ENCODE measurements at places on chromosomes 2 and 18.

DNA sequence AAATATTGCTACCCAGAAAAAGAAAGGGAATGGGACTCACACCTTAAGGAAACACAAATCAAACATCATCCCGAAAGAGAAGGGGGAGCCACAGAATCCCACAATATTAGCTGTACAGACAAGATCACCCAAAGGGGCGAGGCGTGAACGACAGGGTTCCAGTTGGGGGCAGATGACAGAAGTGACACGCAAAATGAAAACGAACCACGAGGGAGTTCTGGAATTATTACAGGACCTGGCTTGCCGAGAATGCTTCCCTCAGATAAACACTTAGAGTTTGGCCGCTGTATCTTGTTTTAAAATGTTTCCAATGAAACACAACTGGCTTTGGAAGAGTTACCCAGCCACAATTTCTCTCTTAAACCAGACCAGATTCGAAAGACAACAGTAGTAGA, 60.4 kb downstream of the C2orf76 start:
- no peak for DNase-seq

GRCh38 chr2:237097911-237098702, 12.4 kb downstream of the COPS8 start:
- no peak for DNase-seq

DNA sequence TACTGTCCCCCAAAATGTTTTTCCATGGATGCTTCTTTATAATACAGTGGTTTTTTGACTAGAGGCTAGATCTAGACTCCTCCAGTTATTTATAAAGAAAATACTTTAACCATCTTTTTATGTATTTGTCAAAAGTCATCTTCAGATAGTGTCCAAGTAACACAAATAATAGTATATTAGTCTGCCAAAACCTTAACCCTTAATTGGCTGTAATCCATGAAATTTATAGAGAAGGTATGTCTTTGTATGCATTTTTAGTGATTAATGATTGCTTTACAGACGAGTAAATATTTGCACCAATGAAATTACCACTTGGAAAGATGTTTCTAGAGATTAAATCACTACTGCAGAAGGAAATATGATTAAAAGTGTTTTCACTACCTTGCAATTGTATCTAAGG, 451.8 kb upstream of the NRXN1 start:
- no peak for DNase-seq

DNA sequence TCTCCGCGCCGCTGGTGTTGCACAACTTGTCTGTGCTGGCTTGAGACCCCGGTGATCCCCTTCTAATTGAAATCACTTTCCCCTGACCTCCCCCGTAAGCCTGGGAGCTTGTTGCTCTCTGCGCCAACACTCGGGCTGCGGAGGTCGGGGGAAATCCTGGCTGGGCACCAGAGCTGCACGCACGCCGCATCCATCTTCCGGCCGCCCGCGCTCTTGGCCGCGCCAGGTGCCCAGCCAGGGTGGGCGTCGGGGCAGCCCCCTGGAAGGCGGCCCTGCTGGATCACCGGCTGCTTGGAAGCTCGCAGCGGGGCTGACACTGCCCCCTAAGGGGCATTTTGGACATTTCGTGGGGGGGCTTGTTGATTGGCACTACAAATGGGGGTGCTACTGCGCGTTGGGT, 280.3 kb upstream of the SKOR2 start:
- DNase-seq: no peak

GRCh38 chr18:45171679-45172191, 443.5 kb upstream of the SLC14A2 start:
- DNase-seq: no peak

GRCh38 chr2:188391354-188391753, 99.7 kb downstream of the GULP1 start:
- DNase-seq: no peak

GRCh38 chr2:45339253-45339652, 271.8 kb downstream of the SRBD1 start:
- no peak for DNase-seq

DNA sequence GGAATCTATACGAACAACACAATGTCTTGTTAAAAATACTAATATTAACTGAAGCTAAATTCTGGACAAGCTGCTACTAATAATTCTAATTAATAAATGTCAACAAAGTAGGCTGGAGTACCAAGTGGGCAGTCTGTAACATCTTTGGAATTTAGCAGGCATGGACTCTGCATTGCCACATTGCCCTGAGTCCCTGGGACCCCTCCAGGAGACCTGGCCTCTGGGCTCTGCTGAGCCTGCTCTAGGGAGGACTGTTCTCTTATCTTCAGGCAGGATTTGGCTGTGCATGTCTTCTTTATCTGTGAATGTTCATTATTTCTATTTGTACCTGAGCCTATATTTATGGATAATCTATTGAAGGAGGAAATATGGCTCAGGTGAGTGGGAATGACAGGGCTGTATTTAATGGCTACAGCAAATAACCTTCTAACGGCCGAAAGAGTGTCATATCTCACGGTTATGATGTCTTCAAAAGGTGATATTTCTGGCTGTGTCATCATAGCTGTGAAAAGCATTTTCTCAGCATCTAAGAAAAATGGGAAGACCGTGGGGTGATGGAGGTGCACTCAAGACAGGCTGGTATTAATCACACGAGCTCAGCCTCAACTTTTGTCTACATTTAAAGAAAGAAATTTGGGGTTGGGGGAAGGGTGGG, 28.6 kb upstream of the SETBP1 start:
- DNase-seq: no peak

GRCh38 chr2:187991389-187991788, 300.3 kb upstream of the GULP1 start:
- no peak for DNase-seq

GRCh38 chr18:38751898-38752297, 1186.3 kb upstream of the CELF4 start:
- DNase-seq: peak; percentile 42

DNA sequence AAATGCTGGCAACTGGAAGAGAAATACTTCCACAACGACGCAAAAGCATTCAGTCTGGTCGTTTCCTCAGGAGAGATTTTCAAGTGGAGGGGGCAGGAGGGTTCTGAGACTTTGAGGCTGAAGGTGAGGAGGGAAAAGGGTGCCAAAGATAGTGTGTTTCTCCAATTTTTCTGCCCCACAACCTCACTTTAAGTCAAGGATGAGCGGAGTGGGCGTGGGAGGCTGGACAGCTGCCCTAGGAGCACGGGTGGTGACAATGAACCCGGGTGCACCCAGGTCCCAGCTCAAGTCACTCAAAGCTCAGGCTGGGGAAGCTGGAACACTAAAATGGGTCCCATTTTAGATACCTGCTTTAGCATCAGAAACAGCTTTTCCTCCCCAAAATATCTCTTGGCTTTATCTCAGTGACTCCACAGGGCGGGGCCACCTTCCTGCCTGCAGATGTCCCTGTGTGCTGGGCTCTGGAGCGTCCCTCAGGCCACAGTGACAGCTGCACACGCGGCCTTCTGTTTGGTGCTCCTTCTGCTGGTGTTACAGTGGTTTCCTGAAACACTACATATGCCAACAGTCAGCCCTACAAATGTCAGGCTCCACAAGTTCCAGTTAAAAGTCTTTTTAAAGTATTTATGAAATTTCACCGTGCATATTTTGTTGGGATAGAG, 1.4 kb upstream of the MBP start:
- DNase-seq: peak; percentile 43

GRCh38 chr18:80167331-80167730, 58.3 kb downstream of the ADNP2 start:
- DNase-seq: no peak

DNA sequence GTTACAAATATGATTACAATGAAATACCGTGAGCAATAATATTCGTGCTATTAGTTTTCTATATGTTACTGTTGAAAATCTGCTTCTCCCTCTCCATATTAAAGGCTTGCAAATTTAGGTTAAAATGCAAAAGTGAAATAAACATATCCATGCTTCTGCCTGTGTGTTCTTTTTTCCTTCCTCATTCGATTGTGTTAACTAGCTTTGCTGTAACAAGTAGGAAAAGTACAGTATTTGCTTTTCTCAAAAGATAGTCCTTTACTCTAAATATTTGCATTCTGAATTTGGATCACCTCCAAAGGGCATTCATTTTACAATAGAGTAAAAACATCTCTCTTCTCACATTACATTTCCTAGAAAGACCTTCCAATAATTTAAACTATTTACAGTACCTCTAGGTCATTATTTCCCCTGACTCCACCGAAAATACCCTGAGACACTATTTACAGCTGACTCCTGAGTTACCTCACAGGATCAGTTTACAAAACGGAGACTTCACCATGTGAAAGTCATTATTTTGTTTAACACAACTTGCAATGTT, 835.0 kb upstream of the FANCL start:
- DNase-seq: no peak

DNA sequence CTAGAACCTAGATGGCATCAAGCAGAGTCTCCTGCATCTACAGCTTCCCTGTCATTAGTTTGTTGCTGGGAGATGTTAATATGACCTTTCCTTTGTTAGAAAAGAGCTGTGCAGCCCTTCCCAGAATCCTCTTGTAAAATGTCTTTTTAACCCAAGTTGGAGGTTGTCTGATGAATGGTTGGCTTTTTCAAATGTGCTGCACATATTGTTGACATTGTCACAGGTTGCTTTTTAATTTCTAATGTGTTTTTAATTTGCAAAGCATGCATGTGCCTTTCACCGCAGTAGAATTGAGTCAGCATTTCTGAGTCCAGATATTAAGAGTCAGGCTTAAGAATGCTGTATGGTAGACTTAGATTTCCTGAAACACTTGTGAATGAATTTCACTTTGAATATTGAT, 120.8 kb downstream of the GREB1L start:
- DNase-seq: no peak

DNA sequence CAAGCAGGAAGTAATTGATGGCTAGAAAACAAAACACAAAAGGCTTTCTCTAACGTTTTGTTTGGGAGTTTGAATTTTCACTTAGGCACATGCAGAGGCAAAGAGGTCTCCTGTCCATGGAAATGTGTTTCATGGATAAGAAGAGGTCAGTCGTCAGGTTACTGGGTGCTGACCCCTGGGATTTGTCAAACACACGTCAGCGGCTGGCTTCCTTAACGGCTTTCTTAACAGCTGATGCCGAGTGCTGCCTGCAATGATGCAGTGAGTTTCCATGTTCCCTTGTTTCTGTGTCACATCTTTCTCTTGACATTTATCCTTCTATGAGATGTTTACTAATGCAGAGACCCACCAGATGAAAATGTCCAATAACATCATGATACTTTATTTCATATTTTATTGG, 31.7 kb downstream of the GPR39 start:
- DNase-seq: no peak

DNA sequence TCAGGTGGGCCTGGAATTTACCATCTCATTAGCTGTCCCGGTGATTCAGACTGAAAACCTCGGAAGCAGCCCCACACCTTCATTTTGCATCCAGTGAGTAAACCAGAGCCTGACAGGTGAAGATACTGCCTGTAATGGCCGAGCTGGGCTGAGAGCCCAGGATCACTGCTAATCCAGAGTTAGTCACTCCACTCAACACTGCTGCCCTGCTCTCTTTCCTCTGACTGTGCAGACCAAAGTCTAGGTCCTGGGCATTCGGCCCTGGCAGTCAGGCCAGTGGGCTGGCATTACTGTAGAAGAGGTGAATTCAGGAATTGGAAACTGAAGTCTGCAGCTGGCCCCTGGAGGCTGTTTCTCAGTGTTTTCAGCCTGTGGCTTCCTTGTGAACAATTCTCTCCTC, 44.3 kb downstream of the TMEM17 start:
- DNase-seq: no peak

- DNase-seq: no peak
These were observed 101.7 kb upstream of the MSH2 start for GRCh38 chr2:47301277-47301618.

- no peak for DNase-seq
These were observed 160.2 kb upstream of the CCDC150 start for GRCh38 chr2:196479350-196479749.

- no peak for DNase-seq
These were observed 45.1 kb downstream of the COPS8 start for GRCh38 chr2:237130562-237131421.

DNA sequence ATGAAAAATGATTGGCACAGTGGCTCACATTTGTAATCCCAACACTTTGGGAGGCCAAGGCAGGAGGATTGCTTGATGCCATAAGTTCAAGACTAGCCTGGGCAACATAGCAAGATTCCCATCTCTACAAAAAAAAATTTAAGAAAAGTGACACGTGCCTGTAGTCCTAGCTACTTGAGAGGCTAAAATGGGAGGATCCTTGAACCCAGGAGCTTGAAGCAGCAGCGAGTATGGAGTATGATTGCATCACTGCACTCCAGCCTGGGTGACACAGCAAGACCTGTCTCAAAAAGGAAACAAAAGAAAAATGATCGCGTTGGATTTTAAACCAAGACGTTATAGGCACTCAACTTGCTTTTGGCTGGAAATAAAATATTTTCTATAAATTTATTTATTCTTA, 37.8 kb upstream of the CREB1 start:
- no peak for DNase-seq

DNA sequence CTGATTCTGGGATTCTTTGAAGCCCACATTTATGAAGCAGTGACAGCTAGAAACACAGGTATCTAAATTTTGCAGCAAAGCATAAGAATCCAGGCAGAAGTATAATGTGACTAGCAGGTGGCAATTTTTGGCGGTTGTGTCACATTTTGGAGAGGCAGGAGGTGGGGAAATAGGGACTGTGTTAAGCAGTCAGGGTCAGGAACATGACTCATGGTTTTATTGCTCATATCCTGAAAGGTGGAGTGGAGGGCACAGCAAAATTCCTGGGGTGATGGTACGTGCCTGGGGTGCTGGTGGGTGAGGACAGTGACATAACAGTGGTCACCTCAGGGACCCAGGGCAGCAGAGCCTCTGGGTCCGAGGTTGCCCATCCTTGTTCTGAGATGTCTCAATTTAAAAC, 63.5 kb upstream of the TTN start:
- DNase-seq: no peak

DNA sequence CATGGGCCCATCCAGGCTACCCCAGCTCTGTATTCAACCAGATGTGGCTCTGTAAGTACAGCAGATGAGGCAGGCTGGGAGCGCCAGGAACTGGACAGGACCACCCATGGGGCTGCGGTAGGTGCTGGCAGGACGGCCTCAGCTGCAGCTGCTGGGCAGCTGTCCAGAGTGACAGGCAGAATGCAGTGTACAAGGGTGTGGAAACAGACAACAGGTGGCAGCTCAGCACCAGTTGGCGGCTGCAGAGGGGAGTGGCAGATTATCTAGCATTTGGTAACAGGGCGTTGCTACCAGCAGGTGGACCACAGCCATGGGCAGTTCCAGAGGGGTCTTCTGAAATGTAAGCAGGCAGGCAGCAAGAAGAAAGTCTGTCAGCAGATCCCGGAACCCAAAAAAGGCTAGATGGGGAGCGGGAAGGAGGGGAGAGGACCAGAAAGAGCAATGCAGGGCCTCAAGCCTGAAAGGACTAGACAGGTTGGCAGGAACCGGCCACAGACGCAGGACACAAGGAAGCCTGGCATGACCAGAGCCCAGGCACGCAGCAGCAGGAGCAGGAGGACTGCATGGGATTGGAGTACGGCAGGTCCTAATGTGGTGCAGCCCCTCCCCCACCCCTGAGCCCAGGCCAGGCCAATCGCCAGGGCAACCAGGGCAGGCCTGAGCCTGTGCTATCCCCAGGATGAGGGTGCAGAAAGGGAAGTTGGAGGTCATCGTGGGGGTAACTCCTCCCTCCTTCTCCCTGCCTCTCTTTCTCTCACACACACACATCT, 24.7 kb downstream of the PKDCC start:
- peak; percentile 86 for DNase-seq

Data from left hindlimb (tissue), 1 donor.